Hippocampal formation (tissue), 2 donors: ENCODE measurements at places on chromosomes 4 and X.

DNA sequence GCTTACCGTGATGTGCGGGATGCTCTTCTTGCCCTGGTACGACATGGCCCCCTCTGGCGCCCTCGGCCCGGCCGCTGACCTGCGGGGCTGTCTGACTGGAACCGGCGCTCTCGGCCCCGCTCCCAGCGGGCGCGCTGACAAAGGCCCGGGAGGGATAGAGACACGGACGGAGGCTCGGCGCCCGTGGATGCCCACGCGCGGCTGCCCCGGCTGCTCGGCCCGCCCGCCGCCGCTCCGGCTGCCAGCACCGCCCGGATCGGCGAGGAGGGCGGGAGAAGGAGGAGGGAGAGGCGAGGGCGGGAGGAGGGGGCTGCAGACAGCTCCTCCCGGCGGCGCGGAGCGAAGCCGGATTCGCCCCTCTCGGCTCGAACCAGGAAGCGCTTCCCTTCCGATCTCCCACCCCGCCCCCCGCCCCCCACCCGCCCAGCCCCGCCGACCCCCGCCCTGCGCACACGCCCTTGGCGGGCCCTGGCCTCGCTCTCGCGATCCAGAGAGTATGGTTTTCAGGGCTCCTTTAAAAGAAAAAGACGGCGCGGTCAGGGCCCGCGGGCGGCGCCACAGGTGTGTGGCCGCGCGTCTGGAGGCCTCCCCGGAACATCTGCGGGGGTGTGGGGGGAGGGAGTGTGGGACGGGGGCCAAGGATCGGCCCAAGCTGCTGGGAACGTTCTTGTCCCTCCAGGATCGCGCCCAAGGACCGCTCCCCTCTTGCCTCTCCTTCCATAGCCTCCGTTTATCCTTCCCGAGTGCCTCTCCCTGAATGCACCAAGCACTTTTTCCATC is 4.5 kb downstream of the CRMP1 start:
- no peak for DNase-seq

DNA sequence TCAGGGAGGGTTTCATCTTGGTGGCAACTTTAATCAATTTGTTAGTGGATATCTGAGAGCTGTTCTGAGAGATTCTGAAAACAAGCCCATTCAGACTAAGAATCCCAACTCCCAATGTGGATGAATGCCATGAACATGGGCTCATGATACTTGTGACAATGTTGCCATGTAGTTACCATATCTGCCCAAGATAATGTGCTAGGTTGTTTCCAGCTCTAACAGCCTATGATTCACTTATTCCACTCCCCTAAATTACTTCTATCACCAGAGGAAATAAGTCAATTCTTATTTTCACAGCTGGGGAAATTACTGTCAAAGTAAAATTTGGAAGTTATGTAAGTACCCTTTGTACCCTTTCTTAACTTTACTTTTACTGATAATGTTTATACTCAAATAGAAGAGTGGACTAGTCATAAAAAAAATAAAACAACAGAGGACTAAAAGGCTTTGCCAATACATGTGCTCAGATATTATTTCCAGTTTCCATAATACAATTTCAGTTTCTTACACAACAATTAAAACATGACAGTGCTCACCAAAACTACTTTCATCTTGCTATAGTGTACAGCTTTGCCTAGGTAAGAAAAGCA is 1101.7 kb upstream of the INTU start:
- DNase-seq = no peak

DNA sequence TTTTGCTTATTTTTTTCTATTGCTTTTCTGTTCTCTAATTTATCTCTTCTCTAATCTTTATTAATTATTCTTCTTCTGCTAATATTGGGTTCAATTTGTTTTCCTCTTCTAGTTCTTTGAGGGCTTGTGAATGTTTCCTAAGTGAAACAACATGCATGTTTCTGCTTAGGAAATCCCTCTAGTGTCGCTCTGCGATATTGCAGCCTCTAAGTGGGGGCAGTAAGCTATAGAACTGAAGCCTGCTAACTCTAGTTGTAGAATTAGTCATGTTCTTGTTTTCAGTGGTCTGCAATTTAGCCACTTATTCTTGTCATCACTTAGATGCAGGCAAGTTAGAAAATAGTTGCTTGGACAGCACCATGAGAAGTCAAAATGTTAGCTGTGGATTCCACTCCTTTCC is 222.6 kb downstream of the SPIN4 start:
- DNase-seq = no peak

GRCh38 chr4:68272380-68272779 is 26.9 kb upstream of the TMPRSS11B start:
- DNase-seq = no peak

DNA sequence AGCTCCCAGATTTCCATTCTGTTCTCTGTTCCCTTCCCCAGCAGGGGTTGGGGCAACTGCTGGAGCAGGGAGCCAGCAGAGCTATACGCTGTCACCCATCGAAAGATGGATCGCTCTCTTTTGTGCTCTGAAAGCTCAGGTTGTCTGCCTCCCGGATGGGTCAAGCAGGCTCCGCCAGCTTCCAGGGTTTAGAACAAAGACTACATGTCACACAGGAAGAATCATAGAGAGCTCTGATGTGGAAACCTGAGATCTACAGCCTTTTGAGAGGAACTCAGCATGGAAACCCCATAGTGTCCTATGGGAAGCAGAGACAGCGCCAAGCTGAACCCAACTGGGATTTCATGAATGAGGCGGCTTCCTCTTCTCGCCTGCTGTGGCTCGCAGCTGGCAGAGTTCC is 205.4 kb downstream of the HS3ST1 start:
- DNase-seq = no peak

GRCh38 chrX:31223817-31224216 is 152.0 kb upstream of the FTHL17 start:
- DNase-seq = no peak

- no peak for DNase-seq
These were observed 32.8 kb upstream of the GLRB start for GRCh38 chr4:157043131-157043530.

- DNase-seq = no peak
These were observed 2.5 kb downstream of the POU3F4 start for GRCh38 chrX:83510510-83511062.

DNA sequence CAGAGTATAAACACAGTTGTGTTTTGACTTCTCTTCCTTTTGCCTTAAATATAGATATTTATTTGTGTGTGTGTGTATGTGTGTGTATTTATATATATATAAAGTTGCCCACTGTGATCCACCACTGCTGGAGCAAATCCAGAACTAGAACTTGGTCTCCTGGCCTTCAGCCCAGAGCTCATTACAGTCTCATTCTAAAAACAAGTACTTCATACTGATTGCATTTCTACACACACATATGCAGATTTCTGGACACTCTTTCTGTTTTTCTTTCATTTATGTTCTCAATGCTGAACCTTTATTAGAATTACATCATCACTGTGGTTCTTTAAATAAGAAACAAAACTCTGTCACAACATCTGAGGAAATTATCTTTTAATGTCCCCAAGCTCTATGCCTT is 381 bp downstream of the TXK start:
- no peak for DNase-seq

- DNase-seq = no peak
These were observed 37.0 kb downstream of the MRPL1 start for GRCh38 chr4:77899607-77900006.

- no peak for DNase-seq
These were observed 215.5 kb downstream of the APBB2 start for GRCh38 chr4:40998675-40999358.

- DNase-seq = no peak
These were observed 99.8 kb downstream of the AFAP1 start for GRCh38 chr4:7839856-7840255.

- no peak for DNase-seq
These were observed 339.2 kb upstream of the GATB start for GRCh38 chr4:152099981-152100378.

GRCh38 chrX:153639177-153640044 is 7.6 kb upstream of the DUSP9 start:
- DNase-seq = no peak

DNA sequence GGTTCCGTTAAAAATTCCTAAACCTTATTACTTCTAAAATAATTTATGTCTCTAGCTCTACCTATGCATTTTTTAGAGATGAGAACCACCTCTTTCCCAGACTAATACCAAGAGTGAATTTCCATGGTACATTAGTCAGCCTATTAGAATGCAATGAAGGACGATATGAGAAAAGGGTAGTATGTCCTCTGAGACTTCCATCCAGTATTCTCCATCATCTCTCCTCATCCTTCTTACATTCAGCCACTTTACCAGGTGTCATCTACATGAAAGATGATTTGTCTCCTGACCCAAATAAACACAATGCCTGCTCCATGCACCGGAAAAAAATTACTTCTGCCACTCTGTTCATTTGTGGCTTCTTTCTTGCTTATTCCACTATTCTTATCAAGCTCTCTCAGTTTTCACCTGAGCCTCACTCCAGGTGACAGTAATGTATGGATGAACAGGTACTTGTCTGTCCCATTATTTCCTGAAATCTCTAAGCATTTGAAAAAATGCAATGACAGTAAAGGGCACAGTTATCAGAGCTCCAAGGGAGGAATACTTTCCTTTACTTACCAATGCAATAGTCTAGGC is 97.9 kb downstream of the MAB21L2 start:
- DNase-seq = no peak

GRCh38 chr4:40221744-40222143 is 24.9 kb downstream of the RHOH start:
- DNase-seq = no peak

GRCh38 chrX:153411988-153412574 is 809 bp downstream of the ZFP92 start:
- no peak for DNase-seq
